ENCODE measurements at places on chromosomes 5 and 9.

GRCh38 chr5:93831449-93831848 lies 90.0 kb upstream of the POU5F2 start:
- no peak for DNase-seq

- no peak for DNase-seq
Observed at GRCh38 chr9:137465000-137465719, 6.0 kb upstream of the NSMF start.

- DNase-seq = no peak
Observed at GRCh38 chr5:34895641-34896419, 19.5 kb downstream of the RAD1 start.

- no peak for DNase-seq
Observed at GRCh38 chr9:99855467-99856176, 33.9 kb downstream of the NR4A3 start.

- no peak for DNase-seq
Observed at GRCh38 chr9:109789556-109789955, 9.6 kb downstream of the PALM2AKAP2 start.

GRCh38 chr5:37792975-37793631 lies 46.7 kb downstream of the GDNF start:
- DNase-seq = no peak

- DNase-seq = no peak
Observed at GRCh38 chr9:125679597-125680189, 27.3 kb downstream of the MAPKAP1 start.

GRCh38 chr9:103902263-103902662 lies 191.8 kb upstream of the SMC2 start:
- DNase-seq = no peak

DNA sequence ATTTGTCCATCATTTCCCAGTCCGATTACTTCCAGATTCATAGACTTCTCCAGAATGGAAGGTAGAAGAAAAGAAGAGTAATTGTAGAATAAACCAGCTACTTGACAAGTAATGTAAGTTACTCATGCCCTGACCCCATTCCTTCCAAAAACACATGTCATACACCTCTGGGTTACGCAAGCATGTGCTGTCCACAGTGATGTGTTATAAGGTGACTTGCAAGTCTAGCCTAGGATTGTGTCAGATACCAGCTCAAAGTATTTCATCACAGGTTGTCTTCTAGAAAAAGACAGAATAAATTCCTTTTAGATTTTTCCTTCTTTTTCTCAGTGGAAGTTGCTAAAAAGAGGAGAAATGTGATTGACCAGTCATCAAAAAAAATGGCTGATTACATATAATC lies 8.0 kb upstream of the TLR4 start:
- DNase-seq = no peak

- DNase-seq = no peak
Observed at GRCh38 chr5:120017513-120017912, 388.2 kb downstream of the FAM170A start.

GRCh38 chr5:162190-162564 lies 29.1 kb upstream of the LRRC14B start:
- DNase-seq = no peak

- no peak for DNase-seq
Observed at GRCh38 chr5:104793031-104793754, 1230.6 kb upstream of the NUDT12 start.

GRCh38 chr5:170338933-170339779 lies 41.6 kb upstream of the LCP2 start:
- peak; percentile 61 for DNase-seq

- no peak for DNase-seq
Observed at GRCh38 chr5:56306433-56307150, 73.5 kb upstream of the ANKRD55 start.

DNA sequence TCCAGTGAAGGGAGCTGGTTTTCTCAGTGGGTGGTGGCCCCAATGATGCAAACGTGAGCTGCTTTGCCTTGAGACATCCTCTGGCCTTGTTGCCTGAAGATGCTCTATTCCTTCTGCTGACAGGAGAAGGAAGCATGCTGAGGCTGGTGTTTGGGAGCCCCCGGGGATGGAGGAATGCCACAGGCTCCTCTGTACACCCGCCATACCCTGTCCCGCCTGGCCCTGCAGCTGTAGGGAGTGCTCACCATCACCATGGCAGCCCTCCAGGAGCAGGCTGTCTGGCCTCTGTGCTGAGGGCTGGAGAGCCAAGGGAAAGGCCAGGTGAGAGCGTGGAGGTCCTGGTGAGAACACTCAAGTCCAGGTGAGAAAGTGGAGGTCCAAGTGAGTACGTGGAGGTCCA lies 134.4 kb downstream of the MRPL36 start:
- DNase-seq = no peak

DNA sequence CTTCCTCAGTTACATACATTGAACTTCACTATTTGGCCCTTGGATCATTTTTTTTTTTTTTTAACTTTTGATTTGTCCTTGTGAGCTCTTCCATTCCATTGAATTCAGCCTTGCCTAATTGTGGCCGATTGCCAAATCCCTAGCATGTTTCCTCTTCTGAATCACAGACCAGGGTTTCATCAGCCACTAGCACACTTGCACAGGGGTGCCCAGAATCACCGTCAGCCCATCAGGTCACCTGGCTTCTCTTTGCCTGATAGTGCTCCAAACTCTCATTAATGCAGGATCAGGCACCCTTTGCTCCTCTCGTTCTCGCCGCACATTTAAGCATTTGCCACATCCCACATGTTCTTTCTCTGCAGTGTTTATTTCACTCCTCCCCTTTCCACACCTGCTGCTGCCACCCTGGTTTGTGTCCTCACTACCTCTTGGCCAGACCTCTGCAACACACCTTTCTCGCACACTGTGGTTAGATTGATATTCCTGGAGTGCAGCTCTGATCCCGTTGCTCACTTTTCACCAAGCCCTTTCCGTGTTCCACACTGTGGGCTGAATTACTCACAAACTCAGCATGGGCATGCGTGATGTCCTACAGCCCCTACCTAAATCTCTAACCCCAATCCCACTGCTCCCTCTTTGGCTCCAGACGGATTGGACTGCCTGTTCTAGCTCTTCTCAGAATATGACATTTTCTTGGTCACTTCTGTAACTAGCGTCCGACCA lies 9.8 kb downstream of the PIK3R1 start:
- no peak for DNase-seq

DNA sequence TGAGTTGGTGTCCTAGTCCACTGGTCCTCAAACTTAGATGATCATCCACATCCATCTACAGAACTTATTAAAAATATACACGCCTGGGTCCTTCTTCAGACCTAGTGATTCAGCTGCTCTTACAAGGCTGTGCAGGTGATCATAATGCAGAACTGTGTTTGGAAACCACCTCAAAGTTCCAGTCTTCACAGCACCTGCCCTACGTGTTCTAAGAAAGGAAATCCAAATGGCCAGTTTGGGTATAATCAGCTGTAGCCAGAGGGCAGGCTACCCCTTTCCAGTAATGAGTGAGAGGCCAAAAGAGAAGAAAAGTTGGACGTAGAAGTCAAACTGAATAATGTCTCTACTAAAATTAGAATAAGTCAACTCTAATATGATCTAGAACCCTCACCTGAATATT lies 15.4 kb downstream of the REEP5 start:
- no peak for DNase-seq

DNA sequence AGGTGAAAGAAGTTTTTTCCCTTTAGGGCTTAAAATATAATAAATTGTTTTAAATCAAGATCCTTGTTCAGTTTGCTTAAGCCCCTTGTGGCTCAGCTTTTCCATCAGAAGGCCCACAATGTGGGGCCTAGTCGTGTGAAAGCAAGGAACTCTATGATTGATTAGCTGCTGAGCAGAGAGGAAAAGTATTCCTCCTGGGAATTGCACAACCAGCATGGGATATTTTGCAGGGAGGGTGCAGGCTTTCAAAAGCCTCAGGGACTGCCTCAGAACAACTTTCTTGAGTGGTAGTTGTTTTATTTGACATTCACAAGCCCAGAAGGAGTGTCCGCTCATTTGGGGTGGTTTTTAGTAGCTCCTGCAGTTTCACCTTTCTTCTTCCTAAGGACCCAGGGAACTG lies 19.8 kb downstream of the TTC23L start:
- DNase-seq = no peak

DNA sequence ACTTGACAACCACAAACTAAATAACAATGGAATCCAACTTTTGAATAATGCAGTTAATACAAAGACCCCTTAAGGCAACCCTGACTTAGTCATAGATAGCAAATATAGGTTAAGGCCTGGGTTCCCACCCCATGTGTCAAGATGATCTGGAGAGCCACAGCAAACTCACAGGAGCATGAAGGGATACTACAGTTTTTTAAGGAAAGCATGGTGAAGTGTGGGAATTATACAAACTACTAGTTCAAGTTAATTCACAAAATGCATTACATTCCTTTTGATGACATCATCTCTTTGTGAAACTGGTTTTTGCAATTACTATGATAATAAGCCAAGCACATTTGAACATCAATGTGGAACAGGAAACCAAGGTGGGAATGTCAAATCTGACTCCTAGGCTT lies 50.6 kb downstream of the LHFPL2 start:
- DNase-seq = no peak

DNA sequence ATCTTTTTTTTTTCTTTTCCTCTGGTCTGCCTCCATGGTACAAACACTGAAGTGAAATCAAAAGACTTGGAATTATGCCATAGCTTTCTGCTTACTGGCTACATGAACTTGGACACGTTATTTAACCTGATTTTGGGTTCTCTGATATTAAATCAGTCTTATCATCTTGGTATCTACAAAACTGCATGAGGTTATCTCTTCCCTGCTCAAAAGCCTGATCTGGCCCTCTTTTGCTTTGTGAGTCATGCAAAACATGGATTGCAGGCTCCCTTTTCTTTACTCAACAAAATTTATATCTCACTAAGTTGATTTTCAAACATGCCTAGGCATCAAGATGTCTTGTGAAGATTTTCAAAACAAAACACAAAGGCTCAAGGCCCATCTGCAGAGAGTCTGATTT lies 45.9 kb upstream of the FST start:
- no peak for DNase-seq

DNA sequence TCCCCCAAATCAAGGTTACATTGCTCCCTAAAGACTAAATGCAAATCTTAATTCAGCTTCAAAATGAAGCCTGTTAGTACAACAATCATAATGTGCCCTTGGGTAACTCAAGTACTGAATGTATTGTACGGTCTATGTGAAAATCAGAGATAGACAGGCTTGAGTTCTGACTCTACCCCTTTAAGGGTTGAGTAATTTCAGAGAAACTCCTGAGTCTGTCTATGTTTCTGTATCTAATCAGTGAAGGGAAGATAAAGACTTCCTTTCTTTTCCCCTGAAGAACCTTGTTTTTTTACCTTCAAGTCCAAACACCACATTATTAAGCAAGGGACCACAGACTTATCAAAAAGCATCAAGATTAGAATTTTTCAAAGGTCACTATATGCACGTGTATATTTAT lies 108.2 kb downstream of the MPDZ start:
- DNase-seq = no peak

DNA sequence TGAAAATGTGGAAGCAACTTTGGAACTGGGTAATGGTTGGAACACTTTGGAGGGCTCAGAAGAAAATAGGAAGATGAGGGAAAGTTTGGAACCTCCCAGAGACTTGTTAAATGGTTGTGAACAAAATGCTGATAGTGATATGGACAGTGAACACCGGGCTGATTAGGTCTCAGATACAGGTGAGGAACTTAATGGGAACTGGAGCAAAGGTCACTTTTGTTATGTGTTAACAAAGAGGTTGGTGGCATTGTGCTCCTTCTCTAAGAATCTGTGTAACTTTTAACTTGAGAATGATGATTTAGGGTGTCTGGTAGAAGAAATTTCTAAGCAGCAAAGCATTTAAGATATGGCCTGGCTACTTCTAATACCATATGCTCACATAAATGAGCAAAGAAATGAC lies 36.4 kb upstream of the CXCL14 start:
- DNase-seq = no peak

DNA sequence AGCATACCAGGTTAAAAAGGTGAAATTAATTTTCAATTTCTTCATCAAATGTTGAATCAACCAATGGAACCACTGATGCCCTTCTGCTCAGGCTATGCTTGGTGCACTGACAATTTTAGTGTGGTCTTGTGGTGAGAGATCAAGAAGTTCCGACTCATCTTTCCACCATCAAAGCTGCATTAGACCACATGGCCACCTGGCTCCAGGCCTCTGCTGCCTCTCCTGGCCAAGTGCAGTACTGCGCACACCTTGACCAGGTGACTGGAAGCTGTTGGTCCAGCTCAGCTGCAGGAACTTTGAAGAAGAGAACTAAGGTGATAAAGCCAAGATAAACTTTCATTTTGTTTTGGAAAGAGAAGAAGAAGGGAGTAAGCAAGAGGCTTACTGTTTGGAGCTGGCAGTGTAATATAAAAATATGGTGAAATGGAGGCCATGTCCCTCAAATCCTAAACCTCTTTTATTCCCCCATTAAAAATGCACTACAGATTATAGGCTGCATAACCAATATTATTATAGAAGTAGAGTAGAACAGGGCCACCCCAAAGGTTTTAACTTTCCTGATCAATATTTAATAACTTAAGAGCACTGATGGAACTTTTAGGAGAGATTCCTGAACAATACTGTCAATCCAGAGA lies 315.5 kb upstream of the C9orf72 start:
- peak; percentile 45 for DNase-seq

DNA sequence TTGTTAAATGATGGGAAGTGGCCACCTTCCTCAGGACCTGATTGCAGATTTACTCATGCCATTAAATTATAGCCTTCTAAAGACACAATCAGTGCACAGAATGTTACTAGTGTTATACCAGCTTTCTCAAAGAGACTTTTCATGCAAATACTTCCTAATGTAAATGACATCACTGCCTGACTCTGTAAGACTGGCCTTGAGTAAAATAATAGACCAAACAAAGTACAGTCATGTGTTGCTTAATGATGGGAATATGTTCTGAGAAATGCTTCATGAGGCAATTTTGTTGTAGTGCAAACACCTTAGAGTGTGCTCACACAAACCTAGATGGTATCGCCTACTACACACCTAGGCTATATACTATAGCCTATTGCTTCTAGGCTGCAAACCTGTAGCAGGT lies 17.0 kb upstream of the C1QTNF3 start:
- no peak for DNase-seq

GRCh38 chr9:2229109-2229721 lies 214.1 kb downstream of the SMARCA2 start:
- no peak for DNase-seq

DNA sequence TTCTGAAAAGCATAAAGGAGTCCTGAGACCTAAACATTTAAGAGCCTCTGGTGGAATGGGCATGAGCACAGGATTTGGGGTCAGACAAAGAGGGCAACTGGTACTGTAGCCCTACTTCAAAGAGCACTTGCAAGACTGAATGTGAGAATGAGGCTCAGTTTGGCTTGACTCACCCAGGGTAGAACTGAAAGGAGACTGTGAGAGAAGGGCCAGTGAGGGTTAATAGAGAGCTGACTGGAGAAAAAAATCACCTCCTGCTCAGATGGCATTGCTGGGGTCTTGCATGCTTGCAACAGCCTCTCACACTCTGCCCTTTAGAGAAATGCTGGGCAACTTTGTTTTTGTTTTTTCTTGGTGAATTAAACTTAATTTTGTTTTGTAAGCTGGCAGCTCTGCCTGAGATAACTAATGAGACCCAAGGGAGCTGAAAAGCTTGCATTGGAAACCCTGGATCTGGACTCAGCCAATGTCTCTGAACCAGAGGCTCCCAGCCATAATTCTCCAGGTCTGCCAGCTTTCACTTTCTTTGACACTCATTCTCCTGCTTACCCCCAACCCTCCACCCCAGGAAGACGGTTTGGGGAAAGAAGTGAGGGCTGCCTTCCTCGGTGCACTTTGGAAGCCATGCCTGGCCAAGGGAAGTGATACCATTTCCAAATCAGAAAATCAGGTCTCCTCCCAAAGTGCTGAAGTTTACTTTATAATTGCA lies 161.1 kb upstream of the PANK3 start:
- DNase-seq = no peak

- no peak for DNase-seq
Observed at GRCh38 chr5:76290321-76290757, 112.7 kb upstream of the IQGAP2 start.

All from stimulated activated CD4-positive, alpha-beta T cell treated with anti-CD3 and anti-CD28 coated beads, Interleukin-2, amount 100 ng/mL, for 24 hours (primary cell).